ENCODE measurements at places on chromosomes 4 and X.

DNA sequence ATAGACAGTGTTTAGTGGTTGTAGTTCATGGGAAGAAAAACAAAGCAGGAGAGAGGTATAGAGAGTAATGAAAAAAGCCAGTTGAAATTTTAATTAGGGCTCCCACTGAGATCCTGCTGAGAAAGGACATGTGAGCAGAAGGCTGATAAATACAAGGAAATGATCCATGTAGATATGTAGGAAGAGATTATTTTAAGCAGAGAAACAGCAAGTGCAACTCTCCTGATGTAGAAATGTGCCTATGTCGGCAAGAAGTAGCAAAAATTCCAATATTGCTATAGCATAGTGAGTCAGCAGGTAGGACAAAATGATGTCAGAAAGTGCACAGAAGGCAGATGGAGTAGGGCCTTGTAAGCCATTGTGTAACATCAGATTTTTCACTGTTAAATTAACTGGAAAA, 1027.3 kb downstream of the PCDH18 start:
- DNase-seq = no peak

DNA sequence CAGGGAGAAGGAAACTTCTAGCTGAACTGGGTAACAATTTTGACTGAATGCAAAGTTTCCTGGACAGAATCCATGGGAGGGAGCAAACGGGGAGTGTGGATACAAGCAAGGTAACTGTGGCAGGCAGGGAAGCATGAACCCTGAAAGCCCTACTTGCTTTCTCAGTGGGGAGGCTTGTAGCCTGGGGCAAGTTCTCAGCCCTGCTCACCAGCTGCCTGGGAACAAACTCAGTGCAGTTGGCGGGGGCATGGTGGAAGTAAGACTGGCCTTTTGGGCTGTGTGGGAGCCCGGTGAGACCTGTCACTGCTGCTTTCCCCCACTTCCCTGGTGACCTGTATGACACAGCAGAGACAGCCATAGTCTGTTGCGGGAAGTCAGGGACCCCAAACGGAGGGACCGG, 14.0 kb upstream of the TEX13B start:
- DNase-seq = no peak

DNA sequence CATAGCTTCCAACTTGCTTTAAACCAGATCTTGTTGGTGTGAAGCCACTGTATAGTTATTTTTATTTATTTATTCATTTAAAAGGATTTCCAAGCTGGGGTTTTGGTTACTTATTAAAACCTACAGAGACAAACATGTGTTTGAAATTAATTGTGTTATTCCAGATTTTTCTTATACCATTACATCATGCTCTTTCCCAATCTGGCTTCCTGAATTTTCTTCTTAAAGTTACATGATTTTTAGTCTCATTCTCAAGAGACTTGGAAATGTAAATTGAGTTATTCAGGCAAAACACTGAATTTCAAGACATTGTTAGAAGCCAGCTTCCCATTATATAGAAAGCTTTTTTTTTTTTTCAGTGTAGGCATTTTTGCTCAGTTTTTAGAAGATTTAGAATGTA, 381.9 kb downstream of the IL1RAPL1 start:
- DNase-seq = no peak

DNA sequence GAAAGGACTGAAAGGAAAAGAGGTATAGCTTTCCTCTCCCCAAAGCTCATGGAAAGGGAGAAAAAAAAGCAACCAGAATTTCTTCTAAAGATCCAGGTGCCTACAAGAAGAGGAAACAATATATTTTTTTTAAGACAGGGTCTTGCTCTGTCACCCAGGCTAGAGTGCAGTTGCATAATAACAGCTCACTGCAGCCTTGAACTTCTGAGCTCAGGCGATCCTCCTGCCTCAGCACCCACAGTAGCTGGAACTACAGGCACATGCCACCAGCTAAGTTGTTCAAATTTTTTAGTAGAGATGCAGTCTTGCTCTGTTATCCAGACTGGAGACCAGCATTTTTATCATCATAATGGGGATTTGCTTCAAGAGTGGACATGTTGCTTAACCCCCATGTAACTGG, 30.5 kb upstream of the BBS12 start:
- DNase-seq = no peak

- no peak for DNase-seq
These were observed 231.5 kb downstream of the BCOR start for GRCh38 chrX:39866229-39866628.

- DNase-seq = no peak
These were observed 65.8 kb upstream of the ETNPPL start for GRCh38 chr4:108828620-108829019.

DNA sequence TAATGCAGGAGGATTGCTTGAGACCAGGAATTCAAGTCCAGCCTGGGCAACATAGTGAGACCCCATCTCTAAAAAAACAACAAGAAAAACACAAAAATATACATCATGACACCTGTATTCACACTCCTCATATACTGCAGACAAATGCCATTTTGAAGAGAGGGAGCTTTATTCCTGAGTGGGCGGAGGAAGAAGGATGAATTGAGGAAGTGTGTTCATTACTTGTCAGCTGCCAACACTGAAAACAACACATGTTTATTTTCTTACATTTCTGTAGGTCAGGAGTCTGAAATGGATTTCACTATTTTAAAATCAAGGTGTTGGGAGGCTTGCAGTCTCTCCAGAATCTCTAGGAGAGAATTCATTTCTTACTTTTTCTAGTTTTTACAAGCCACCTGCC, 47.2 kb upstream of the CD99 start:
- no peak for DNase-seq

DNA sequence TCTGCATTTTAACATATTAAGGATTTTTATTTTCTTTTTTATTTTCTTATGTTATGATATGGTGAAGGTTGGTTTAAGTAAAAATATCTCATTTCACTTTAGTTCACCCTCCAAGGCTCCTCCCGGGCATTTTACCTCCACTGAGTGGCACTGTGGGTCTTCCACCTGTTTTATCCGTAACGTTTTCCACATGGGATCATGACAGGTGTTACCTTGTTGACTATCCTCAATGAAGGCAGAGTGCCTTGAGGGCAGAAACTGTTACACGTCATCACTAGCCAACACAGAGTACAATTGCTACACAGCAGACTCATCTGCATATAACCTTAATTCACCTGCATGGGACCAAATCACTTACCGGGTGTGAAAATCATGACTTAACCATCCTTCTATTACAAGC, 105.8 kb downstream of the GEMIN8 start:
- DNase-seq = no peak

GRCh38 chr4:3252831-3253641, 4.1 kb downstream of the MSANTD1 start:
- DNase-seq = no peak

GRCh38 chr4:26632916-26633315, 49.0 kb downstream of the TBC1D19 start:
- no peak for DNase-seq

- no peak for DNase-seq
These were observed 677 bp upstream of the CENPC start for GRCh38 chr4:67546004-67546356.

DNA sequence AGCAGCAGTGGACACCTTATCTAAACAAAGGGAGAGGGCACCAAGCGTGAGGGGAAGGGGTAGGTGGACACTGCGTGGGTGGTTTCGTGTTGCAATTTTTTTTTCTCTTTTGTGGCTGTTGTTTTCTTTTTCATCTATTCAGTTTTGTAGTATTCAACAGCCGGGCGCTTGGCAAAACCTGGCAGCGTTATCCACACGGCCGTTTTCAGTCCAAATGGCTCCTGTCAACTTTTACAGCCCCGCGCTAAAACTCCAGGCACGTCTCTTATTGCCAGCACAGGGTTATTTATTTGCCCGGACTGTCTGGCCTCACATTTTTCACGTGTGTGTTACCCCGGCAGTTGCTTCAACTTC, 192.2 kb downstream of the BCOR start:
- DNase-seq = no peak

- no peak for DNase-seq
These were observed 61.2 kb downstream of the METTL14 start for GRCh38 chr4:118746251-118746919.

- DNase-seq = no peak
These were observed 97.5 kb downstream of the ANK2 start for GRCh38 chr4:113146876-113147358.

DNA sequence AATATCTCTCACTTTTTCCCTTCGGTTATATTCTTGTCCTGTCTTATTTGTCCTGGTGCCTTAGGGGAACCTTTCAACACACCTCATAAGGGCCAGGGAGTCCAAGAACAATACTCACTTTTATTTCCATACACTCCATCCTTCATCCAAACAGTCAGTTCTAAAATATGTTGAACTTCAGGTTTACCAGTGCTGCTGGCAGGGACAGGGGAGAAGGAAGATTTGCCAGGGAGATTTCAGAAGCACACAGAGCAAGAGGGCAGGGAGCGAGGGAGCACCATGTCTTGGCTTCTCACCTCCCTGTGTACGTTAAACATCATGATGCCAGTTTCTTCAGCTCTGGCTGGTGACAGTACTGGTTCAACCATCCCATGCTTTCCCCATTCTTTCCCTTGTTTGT, 631.1 kb upstream of the FAT1 start:
- no peak for DNase-seq

GRCh38 chrX:141164406-141164805, 12.5 kb downstream of the LDOC1 start:
- no peak for DNase-seq

GRCh38 chrX:40022421-40022820, 75.3 kb downstream of the BCOR start:
- no peak for DNase-seq

DNA sequence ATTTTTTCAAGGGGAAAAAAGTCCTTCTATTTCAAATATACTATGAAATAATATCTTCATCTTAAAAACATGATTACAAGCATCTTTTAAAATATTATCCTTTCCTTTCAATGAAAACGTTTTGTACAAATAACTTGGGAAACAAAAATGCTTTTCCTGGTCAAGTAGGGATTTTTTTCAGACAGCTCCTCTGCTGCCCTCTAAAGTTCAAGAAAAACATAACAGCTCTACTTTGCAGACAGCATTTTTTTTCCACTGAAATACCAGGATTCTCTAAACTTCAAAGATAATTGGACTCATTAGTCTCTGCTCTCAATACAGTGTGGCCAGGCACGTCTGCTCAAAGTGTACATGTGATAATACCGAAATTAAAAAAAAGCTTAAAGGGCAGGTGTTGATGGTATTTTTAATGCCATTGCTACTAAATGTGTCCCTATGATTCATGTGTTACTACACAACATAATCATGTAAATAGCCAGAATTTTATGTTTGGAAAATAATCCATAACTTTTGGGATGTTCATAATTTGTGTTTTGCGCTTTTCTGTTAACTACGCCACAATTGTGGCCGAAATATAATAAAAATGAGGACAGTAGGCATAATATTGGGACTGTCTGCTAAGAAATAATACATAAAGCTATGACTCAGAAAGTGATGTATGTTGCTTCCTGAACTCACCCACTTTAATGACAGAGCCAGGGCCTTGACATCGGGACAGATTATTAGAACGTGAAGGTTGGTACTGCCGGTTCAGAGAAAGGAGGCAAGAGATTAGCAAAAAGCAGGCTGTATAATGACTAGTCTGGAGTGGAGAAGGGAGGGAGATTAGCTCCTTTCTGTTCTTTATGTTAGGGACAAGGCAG, 478.9 kb downstream of the KCNIP4 start:
- no peak for DNase-seq

GRCh38 chr4:165312506-165312905, 15.0 kb upstream of the MSMO1 start:
- no peak for DNase-seq

GRCh38 chr4:41602113-41602512, 64.2 kb downstream of the LIMCH1 start:
- no peak for DNase-seq

DNA sequence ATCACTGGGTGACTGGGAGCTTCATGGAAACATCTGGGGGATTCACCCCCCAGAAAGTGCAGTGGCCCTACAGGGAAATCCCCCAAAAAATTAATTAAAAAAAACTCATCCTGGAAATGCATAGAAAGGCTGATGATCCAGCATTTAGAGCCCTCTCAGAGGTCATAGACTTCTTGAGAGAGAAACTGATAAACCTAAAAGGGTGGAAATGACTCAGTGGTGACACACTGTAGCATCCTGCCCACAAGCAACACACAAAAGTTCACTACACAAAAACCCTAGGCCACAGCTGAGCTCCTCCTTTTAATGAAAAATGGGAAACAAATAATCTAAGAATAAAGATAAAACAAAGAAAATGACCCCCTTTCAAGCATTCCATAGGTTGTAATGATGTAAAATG, 911.5 kb downstream of the GLUD2 start:
- DNase-seq = no peak

DNA sequence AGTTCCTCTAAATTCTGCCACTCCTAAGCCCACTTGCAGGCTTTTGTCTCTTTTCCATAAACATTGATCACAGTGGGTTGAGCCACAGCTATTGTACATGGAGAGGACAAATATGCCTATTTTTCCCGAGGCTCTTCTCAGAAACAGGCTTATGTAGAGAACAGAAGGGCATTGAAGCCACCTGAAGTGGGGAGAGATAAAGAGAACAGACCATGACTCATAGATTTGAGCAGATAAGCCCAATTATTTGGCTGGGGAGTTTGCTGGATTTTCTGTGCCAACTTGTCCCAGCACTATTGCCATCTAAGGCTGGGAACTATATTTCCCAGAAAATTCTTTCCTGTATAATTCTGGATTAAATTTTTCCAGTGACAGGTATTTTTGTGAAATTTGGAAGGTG, 446.1 kb upstream of the RPS6KA3 start:
- no peak for DNase-seq

DNA sequence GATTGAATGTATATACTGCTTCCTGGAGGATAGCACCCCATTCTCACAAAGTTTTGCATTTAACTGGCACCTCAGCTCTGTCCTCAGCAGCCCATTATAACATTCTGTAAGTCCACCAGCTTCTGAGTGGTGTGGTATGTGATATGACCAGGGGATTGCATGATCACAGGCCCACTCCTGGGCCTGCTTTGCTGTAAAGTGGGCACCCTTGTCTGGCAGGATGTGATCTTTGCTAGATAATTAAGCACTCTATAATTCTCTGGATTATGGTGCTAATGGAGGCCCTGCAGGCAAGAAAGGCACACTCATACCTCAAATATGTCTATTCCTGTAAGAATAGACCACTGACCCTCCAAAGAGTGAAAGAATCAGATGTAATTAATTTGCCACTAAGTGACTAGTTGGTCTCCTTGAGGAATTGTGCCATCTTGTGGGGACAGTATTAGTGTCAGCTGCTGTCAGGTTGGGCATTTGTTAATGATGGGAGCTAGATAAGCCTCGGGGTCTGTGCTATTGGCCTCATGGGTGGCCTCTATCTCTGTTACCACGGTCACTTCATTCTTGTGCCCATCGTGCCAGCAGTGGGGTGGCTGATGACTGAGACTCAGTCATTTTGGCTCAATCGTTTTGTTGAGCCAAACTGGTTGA, 2.2 kb upstream of the CFI start:
- peak; percentile 25 for DNase-seq

Data from fibroblast of skin of left biceps (primary cell).